ENCODE measurements at places on chromosomes 5 and 9.

- no peak for DNase-seq
Observed at GRCh38 chr9:127086771-127087170, 35.7 kb downstream of the ANGPTL2 start.

DNA sequence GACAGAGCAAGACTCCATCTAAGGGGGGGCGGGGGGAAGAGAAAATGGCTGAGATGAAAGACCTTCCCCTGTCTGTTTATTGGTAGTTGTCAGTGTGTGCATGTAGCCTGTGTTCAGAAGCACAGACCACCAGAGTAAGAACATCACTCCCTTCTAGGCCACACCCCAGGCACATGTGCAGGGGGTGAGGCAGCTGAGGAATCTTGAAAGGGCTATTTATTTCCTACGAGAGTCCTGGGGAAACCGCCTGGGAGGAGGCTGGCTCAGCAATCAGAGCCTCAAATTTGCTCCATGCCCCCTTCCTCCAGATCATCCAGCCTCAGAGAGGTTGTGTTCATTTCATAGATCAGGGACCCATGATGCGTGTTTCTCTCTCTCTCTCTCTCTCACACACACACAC lies 7.1 kb downstream of the MYORG start:
- no peak for DNase-seq

GRCh38 chr9:114027863-114028465 lies 50.1 kb downstream of the AMBP start:
- DNase-seq, result no peak

DNA sequence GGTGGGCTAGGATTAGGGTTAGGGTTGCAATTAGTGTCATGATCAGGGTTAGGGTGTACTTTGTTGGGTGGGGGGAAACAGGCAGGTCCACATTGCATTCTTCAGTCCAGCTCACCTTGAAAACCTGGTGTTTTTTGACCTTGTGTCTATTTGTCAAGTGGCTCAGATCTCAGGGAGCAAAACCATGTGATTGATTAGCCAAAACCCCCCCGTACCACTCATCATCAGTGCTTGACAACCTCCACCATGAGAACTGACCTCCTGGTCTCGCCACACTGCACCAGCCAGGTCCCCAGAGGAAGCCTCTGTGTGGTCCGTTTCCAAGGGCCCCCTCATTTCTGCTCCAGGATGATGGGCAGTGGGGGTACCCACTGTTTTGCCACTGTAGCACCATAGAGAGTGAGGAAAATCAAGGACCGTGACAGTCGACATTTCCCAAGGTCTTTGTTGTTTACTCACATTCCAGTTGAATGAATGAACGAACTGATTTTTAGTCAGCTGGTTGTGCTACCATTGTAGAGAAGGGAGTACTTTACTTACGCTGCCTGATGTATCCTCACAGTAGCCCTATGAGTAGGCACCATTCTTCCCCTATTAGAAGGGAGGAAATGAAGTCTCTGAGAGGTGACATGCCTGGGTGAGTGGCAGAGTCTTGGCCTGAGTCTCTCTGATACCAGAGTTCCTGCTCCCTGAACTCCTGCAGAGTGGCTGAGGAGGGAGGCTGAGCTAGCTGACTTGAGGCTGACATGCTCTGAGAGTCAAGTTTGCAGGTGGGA lies 84.8 kb downstream of the RAD23B start:
- DNase-seq, result no peak

- no peak for DNase-seq
Observed at GRCh38 chr5:32646061-32646969, 61.0 kb downstream of the SUB1 start.

All from amniotic stem cell (primary cell).